ENCODE measurements at places on chromosomes 1 and 21.

- H3K4me3 ChIP-seq: peak overlapping the region; percentile 99
- peaks cover 3% of the 10 kb centered on the region for H3K36me3 ChIP-seq
- peak overlapping the region; percentile 93 for H3K27ac ChIP-seq
- H3K27me3 ChIP-seq: no peaks in the 10 kb centered on the region
- H3K4me1 ChIP-seq: peaks cover 31% of the 10 kb centered on the region
Observed at GRCh38 chr1:156283521-156283920, 604 bp upstream of the TMEM79 start.

DNA sequence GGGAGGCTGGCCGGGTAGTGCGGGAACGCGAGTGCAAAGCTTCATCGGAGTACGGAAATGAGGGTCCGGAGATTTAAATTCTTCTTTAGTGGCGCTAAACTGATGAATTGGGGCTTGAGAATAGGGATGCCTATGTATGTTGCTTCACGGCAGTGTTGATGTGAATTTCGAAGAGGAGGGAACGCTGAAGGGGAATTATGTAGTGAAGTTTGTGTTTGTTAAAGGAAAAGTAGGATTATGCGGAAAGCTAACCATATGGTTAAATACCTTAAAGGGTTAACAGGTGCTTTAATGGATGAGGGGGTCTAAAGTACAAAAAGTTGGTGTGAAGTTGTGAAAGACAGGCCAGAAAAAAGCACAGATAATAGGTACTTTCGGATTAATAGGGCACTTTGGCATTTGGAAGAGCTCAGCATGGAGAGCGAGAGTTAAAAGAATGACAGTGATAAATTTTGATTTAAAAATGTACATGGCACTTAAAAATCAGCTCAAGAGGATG is 1.4 kb downstream of the HS2ST1 start:
- no peaks in the 10 kb centered on the region for H3K27me3 ChIP-seq
- H3K36me3 ChIP-seq: peaks cover 12% of the 10 kb centered on the region
- H3K27ac ChIP-seq: no peak overlapping the region
- no peak for DNase-seq
- H3K4me3 ChIP-seq: no peak overlapping the region

- H3K4me1 ChIP-seq: peaks cover 23% of the 10 kb centered on the region
- H3K27ac ChIP-seq: peak overlapping the region; percentile 27
- peak overlapping the region; percentile 64 for H3K4me3 ChIP-seq
- no peak for DNase-seq
- H3K36me3 ChIP-seq: no peaks in the 10 kb centered on the region
- no peaks in the 10 kb centered on the region for H3K27me3 ChIP-seq
Observed at GRCh38 chr1:243712941-243713340, 137.1 kb downstream of the AKT3 start.

GRCh38 chr1:32231843-32232432 is 9.7 kb downstream of the EIF3I start:
- peaks cover 15% of the 10 kb centered on the region for H3K36me3 ChIP-seq
- DNase-seq: no peak
- no peaks in the 10 kb centered on the region for H3K27me3 ChIP-seq
- H3K4me1 ChIP-seq: peaks cover 9% of the 10 kb centered on the region
- no peak overlapping the region for H3K4me3 ChIP-seq

- H3K4me3 ChIP-seq: no peak overlapping the region
- no peak for DNase-seq
- peaks cover 3% of the 10 kb centered on the region for H3K27me3 ChIP-seq
- H3K4me1 ChIP-seq: no peaks in the 10 kb centered on the region
Observed at GRCh38 chr21:43614839-43615238, 44.4 kb downstream of the HSF2BP start.

DNA sequence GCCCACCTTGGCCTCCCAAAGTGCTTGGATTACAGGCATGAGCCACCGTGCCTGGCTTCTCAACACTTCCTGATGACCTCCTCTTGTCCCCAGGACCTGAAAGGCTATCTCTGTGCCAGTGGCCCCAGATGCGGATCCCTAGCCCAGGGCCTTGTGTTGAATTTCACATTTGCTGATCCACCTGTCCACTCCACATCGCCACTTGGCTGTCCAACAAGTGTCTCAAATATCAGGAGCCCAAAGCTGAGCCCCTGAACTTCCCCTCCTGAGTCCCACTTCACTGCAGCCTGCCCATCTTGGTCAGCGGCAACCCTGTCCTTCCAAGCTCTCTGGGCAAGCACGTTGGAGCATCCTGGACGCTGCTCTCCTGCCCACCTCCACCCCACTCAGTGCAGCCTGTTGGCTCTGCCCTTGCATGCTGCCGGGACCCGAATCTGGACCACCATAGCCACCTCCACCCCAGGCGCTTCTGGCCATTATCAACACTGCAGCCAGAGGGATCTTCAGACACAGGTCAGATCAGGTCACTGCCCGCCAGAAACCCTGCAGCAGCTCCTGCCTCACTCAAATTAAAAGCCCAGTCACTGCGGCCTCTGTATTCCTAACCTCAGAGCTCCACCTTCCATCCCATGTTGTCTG is 352.5 kb upstream of the VAMP3 start:
- DNase-seq: no peak
- H3K27me3 ChIP-seq: peaks cover 14% of the 10 kb centered on the region
- no peak overlapping the region for H3K4me3 ChIP-seq
- H3K36me3 ChIP-seq: no peaks in the 10 kb centered on the region
- no peaks in the 10 kb centered on the region for H3K4me1 ChIP-seq

DNA sequence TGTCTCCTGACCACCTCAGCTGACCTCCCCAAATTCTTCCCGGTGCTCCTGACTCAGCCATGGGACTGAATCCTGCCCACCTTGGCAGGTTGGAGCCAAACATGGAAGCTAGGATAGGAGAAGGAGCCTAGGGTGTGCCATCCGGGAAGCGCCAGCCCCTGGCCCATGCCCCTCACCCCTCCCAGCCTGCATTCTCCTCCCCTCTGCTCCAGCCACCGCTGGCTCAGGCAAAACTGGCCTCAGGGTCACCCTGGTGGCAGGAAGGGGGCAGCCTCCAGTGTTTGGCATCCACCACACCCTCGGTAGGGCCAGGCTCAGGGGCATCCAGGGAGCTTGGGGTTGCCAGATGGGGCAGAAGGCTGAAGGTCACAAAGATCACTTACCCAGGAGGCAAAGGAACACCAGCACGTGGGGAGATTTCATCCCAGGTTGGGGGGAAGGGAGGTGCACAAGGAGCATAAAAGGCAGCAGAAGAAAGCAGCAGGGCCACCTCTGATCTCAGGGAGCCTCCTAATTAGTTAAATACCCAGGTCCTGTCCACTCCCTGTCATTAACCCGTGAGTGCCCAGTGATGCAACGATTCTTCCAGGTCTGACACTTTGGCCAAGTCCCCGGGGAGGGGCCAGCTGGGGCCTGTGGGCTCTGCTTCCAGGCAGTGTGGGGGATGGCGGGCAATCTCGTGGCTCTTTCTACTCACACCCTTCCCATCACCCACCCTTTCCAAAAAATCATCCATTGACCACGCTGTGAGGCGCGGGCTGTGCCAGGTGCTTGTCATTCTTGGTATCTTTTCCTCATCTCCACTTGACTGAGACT is at the start of gene PLA2G2E:
TSS of gene PLA2G2E (minus strand) at position 481 of the 816 bp plus-strand sequence. CDS start at position 423, 58 bp downstream.
- H3K4me1 ChIP-seq: no peaks in the 10 kb centered on the region
- no peak within 1 kb of the TSS for H3K4me3 ChIP-seq
- no peak for DNase-seq
- H3K27ac ChIP-seq: no peak within 1 kb of the TSS

DNA sequence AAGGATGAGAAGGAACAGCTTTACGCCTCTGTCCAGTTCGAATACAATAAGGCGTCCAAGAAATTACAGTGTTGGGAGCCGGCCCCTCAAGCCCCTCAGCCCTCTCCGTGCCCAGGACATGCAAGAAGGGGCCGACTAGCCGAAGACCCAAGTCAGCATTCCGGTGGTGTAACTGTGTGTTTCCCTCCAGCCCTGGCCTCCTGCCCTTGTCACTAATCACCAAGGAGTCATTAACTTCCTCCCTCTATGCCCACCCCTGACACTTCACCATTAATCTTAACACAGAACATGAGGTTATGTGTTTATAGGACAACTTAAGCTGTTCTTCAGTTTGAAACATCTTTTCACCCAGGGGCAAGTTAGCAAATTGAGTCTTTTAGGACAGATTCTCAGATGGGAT is 16.4 kb upstream of the C4BPB start:
- H3K27me3 ChIP-seq: no peaks in the 10 kb centered on the region
- H3K4me3 ChIP-seq: no peak overlapping the region
- H3K4me1 ChIP-seq: peaks cover 13% of the 10 kb centered on the region
- DNase-seq: no peak

DNA sequence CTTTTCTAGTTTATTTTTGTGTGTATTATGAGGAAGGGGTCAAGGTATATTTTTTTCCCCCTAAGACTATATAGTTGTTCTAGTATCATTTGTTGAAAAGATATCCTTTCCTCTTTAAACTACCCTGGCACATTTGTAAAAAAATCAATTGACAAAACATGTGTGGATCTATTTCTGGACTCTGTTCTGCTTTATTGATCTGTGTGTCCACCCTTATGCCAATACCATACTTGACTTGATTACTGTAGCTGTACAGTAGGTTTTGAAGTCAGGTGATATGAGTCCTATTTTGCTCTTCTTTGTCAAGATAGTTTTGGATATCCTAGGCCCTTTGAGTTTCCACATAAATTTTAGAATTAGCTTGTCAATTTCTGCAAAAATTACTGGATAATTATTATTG is 21.2 kb upstream of the SOX13 start:
- H3K27me3 ChIP-seq: no peaks in the 10 kb centered on the region
- H3K27ac ChIP-seq: no peak overlapping the region
- no peaks in the 10 kb centered on the region for H3K4me1 ChIP-seq
- no peak for DNase-seq
- H3K4me3 ChIP-seq: no peak overlapping the region
- H3K36me3 ChIP-seq: no peaks in the 10 kb centered on the region

DNA sequence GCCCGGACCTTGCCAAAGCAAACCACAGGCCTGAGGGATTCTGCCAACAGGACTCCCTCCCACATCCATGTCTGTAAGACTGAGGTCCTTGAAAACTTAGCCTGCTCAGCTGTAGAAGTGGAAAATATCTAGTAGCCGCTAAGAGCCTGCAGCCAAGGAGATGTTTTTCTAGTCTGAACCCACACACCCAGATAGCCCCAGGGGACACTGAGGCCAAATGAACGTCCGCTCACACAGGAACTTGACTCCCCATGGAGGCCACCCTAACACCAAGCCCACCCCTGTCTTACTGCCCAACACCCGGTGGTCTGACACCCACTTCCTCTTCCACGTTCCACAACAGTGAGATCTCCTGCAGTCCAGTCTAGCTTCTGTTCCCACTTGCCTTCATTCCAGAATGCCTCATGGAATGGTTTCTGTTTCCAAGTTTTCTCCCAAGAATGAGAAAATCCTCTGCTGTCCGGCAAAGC is 174.8 kb downstream of the PLPP3 start:
- H3K27ac ChIP-seq: no peak overlapping the region
- no peaks in the 10 kb centered on the region for H3K36me3 ChIP-seq
- no peak for DNase-seq
- no peaks in the 10 kb centered on the region for H3K4me1 ChIP-seq

- no peak for DNase-seq
- H3K4me1 ChIP-seq: peaks cover 83% of the 10 kb centered on the region
- H3K4me3 ChIP-seq: peak overlapping the region; percentile 58
- no peak overlapping the region for H3K27ac ChIP-seq
Observed at GRCh38 chr1:226664413-226665101, 74.5 kb downstream of the ITPKB start.

DNA sequence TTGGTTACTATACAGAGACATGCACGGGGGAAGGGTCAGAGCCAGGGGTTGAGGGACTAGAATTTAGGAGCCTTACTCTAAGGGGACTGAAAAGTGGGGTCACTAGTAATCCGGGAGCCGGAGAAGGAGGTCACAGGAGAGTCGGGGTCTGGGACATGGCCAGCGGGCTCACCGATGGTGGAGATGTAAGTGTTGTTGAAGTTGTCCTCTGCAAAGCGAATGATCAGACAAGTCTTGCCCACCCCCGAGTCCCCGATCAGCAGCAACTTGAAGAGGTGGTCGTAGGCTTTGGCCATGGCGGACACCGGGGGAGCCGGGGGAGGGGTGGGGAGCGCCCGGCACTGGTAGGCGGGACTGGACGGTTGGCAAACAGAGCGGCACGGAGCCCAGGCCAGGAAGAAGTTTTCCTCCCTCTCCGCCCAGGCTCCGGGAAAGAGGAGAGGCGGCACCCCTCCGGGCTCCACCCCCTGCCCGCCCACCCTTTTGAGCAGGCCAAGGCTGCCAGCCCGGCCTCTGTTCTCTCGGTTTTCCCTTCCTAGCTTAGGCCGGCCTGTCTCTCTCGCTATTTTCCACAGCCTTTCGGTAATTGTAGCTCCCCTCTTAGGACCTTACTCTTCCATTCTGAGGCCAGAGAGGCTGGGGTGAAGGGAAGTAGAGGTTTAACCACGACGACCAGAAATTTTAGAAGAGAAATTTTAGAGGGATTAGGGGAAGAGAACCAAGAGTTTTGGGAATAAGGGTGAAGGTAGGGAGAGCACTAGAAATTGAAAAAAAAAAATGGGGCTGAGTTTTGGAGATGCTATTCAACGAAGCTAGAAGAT is at the start of gene RAB13:
TSS of gene RAB13 (minus strand) at position 399 of the 821 bp plus-strand sequence. CDS start at position 296, 103 bp downstream.
- H3K27ac ChIP-seq: peak within 1 kb of the TSS; percentile 61
- peaks cover 28% of the 10 kb centered on the region for H3K4me1 ChIP-seq
- no peak for DNase-seq
- H3K36me3 ChIP-seq: peaks cover 2% of the 10 kb centered on the region

DNA sequence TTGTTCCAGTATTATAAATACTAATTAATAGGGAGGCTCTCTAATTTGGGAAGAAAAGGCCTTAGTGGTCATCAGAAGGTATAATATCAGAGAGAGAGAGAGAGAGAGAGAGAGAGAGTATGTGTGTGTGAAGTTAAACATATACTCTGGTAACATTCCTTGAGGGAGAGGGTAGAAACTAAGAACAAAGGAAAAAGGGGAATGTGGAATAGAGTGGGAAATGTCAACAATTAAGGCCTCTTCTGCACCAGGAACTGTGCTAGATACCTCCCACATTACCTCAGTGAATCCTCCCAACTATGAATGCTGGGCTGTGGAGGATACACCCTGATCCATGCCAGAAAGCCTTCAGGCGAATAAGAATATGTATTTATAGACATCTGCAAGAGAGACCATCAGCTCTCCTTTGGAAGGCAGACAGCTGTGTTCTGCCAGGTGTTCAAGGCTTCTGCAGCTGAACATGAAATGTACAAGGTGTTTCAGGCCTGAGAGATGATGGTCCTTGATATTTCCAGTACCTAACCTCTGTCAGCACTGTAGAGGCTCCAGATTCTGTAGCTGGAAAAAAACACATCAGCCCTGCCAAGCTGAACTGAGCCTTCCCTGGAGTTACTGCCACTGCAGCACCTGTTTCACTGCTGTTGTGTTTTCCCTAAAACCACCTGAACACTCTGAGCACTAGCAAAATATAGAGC is 29.1 kb downstream of the TBX15 start:
- no peaks in the 10 kb centered on the region for H3K4me1 ChIP-seq
- H3K36me3 ChIP-seq: no peaks in the 10 kb centered on the region
- no peaks in the 10 kb centered on the region for H3K27me3 ChIP-seq
- no peak for DNase-seq
- no peak overlapping the region for H3K4me3 ChIP-seq
- no peak overlapping the region for H3K27ac ChIP-seq

All from natural killer cell treated with Interleukin-12 subunit alpha and Interleukin-12 subunit beta and Interleukin-15 and Interleukin-18, amount 100 ng/mL, for 72 hours (primary cell).